ENCODE measurements at places on chromosomes 6 and 20.

DNA sequence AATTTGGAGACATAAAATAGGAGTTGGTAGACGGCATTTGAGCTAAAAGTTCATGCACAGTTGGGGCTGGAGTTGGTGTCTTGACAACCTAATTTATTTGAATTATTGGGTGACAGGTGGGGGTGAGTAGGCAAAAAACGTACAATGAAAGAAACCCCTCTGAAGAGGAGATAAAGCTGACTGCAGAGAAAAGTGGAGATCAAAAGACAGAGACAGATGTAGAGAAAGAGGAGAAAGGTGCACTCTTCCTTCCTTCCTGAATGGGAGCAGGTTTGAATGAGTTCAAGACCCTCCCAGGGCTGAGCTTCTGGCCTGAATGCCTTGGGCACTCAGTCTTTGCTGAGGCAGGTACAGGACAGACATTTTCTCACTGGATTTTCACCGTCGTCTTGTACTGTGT, 284.3 kb downstream of the DHX35 start:
- no peak for DNase-seq

DNA sequence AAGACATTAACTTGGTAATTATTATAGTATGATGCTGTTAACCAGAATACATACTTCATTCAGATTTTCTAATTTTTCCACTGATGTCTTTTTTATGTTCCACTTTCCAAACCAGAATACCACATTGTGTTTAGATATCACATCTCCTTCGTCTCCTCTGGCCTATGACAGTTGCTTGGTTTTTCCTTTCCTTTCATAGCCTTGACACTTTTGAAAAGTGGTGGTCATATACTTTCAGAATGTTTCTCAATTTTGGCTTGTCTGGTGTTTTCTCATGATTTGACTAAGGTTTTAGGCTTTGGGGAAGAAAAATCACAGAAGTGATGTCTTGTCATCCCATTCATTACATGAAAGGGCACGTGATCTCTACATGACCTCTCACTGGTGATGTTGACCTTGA, 24.3 kb upstream of the RIMS4 start:
- no peak for DNase-seq

DNA sequence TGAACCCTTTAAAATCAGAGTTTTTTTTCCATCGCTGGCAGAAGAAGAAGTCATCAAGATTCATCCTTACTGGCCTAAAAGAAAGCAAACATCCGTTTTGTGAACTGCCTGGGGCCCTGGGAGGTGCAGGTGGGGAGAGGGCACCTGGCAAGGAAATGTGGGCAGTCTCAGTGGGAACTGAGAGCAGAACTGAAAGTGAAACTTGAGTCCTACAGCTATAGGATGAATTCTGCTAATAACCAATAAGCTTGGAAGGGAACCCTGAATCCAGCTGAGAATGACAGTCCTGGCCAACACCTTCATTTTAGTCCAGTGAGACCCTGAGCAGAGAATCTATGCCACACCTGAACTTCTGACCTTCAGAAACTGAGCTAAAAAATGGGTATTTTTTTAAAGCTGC, 130.1 kb upstream of the ASCC3 start:
- DNase-seq: no peak

- DNase-seq: no peak
These were observed 95.4 kb upstream of the CEP85L start for GRCh38 chr6:118746825-118747174.

DNA sequence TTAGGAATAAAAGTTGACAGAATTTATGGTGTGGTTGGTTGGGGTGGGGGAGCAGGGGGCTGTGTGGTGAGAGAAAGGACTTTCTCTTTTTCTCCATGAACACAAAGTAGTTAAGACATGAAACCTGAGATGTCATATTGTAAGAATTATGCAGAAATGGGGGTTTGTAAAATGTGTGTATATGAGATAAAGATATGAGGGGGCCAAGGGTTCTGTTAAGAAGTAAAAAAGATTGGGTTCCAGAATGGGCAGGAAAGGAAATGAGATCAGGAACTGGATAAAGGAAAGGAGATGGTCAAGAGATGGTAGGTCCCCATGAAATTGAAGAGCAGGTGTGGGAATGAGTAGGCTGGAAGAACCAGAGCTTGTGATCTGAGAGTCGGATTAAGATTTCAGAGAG, 9.7 kb downstream of the RNF146 start:
- no peak for DNase-seq

DNA sequence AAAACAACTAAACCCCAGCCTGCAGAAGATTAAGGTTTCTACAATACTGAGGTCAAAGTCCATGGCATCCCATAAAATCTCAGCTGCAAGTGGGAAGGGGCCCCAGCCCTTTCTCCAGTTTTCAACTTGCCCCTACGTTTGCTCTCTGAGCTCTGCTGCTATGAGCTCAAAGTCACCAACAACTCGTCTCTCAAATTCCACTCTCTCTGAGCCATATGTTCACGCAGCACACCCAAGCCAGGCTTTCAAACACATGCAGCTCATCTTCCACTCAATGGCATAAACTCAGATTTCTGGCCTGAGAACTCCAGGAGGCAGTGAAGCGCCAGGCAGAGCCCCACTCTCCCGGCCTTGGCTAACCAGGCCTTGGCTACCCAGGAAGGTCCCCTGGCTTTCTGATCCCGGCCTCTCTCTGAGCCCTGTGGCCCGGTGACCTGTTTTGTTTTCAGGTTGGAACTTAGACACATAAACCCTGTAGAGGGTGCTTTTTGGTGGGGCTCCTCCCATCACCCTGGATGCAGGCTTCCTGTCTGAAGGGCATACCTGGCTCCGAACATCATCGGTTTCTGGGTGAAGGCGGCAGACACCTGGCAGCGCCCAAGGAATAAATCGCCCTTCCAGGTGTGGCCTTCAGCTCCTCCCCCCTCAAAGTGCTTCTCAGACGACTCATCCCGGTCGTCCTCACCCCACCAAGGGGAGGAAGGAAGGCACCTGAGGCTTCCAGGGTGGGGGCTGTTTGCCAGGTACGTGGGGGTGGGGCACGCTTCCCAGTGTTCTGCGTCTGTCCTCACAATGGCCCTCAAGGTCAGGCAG, 12.4 kb downstream of the SLC22A23 start:
- DNase-seq: no peak

- no peak for DNase-seq
These were observed 906 bp upstream of the COL12A1 start for GRCh38 chr6:75206576-75207342.

GRCh38 chr6:7292596-7293255, 20.3 kb downstream of the SSR1 start:
- no peak for DNase-seq

DNA sequence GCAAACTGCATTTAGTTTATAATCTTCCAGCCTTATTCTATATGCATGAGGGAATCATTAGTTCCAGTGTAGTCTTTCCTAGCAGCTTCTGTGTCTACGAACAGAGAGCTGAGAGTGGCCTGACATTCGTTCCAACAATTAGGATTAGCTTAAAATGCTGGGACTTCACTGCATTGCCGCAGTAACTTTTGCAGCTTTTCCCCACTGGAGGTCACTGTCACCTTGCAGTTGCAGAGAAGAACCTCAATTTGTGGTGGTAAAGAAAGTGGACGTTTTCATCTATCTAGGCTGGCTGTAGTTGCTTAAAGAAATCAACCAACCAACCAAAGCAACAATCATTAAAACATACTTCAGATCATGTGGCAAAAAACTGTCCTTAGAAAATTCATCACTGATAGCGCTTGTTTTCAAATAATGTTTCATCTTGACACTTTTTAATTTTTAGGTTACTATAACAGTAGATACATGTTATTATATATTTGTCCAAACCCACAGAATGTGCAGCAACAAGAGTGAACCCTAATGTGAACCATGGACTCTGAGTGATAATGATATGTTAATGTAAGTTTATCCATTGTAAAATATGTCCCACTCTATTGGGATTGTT, 12.2 kb downstream of the MYLK4 start:
- no peak for DNase-seq

GRCh38 chr6:145023116-145023726, 712.1 kb downstream of the EPM2A start:
- no peak for DNase-seq

GRCh38 chr6:147855803-147856482, 347.5 kb downstream of the SAMD5 start:
- no peak for DNase-seq

DNA sequence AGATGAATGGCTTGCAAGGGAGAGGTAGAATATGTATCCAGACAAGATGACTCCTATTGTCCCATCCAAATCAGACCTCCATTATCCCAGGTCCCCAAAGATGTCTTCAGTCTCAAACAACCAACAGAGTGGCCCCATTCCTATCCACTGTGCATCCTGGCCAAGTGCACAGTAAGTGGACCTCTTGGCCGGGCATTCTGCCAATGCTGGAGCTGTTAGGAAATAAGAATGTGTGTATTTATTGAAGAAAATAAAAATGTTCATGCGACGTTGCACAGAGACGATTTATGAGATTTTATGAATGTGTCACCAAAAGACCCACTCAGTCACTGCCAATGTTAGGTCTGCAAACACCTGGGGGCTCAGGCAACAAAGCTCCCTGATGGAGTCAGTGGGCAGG, 196.0 kb downstream of the MAFB start:
- DNase-seq: no peak

GRCh38 chr6:112665114-112665513, 318.0 kb downstream of the RFPL4B start:
- no peak for DNase-seq

DNA sequence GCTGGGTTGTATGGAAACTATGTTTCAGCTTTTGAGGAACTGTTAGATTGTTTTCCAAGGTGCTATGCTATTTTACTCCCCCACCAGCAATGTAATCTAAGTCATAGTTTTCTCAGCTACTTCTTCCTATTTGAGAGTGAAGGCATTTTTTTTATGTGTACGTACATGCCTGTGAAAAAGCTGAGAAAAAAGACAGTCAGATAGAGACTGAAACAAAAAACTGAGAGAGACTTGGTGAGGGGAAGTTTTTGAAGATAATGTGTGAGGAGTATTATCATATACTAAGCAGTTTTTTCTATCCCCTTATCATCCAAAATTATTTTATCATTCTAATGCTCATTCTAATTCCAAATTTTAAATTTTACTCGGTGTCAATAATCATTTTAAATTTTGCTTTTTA, 780.0 kb downstream of the BCKDHB start:
- no peak for DNase-seq

DNA sequence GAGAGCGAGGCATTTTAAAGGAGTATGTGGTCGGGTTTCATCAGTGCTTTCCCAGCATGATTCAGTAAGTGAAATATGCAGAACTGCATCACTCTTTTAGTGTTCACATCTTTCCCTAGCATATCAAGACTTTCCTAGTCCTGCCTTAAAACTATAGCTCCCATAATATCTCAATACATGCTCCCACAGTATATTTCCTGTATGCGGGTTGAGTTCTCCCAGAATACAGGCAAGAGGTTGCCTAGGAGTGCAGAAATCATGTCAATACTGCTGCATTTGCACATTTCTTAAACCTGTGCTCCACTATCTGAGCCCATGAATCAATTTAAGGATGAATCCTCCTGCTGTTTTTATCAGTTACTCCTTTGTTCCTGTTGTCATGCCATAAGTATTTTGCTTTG, 386.6 kb upstream of the SLC35B3 start:
- no peak for DNase-seq

- no peak for DNase-seq
These were observed 70.9 kb upstream of the NHSL1 start for GRCh38 chr6:138569970-138570724.

- DNase-seq: peak; percentile 57
These were observed 15.0 kb upstream of the MARCKS start for GRCh38 chr6:113842165-113842564.

GRCh38 chr20:3161316-3162079, 1.8 kb upstream of the FASTKD5 start:
- no peak for DNase-seq

GRCh38 chr6:78835817-78836216, 31.5 kb upstream of the IRAK1BP1 start:
- no peak for DNase-seq

DNA sequence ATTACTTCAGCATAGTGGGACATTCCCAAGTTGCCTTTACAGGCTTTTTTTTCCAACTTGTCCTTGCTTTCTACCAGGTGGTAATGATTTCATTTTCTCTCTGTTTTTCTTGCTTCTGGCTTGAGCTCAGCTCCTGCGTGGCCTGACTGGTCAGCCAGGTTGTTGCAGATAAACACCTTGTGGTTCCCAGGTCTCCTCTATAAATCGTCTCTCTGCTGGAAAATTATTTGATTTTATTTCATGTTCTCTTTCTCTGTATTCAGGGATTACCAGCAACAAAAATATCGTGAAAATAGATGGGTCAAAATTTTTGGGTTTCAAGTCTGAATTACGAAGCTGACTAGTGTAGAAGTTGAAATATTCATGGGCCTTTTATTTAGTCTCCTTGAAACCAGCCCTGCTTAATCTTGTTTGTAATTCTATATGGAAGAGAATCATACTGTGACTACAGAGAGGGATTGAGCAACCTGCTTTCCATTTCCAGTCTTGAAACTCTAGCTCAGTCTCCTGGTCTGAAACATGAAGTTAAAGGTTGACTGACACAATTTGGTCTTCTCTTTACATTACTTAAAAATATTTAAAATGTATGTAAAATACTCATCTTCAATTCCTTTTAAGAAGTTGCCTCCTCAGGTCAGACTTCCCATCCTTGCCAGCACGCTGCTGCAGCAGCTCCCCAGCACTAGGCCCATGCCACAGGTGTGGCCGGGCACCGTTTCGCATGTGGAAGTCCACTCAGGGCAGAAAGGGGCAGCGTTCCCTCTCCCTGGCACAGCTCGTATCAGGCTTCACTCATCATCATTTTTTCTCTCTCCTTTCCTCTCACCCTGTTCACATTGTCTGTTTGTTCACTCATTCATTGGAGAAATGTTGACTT, 7.1 kb downstream of the DUSP22 start:
- no peak for DNase-seq

GRCh38 chr20:3383878-3384495, 23.5 kb downstream of the DNAAF9 start:
- no peak for DNase-seq

DNA sequence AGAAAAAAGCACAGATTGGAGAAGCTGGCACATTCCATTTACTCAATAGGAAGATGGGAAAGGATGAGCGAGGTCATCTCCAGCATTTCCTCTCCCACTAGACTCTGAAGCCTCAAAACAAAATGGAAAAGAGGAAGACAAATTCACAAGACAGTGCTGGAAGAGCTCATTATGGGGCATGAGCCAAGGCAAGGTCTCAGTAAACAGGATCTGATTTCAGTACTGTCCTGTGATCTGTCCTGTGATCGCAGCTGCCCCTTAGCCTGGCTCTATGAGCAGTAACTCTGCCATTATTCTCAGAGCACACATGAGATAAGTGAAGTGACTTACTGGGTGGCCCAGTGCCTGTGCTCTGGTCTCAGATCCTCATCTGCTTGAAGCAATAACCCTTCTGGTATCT, 68.1 kb upstream of the SLC4A11 start:
- DNase-seq: no peak
